ENCODE measurements at places on chromosomes 13 and 19.

- DNase-seq = no peak
Observed at GRCh38 chr13:30151388-30151787, 156.0 kb downstream of the KATNAL1 start.

DNA sequence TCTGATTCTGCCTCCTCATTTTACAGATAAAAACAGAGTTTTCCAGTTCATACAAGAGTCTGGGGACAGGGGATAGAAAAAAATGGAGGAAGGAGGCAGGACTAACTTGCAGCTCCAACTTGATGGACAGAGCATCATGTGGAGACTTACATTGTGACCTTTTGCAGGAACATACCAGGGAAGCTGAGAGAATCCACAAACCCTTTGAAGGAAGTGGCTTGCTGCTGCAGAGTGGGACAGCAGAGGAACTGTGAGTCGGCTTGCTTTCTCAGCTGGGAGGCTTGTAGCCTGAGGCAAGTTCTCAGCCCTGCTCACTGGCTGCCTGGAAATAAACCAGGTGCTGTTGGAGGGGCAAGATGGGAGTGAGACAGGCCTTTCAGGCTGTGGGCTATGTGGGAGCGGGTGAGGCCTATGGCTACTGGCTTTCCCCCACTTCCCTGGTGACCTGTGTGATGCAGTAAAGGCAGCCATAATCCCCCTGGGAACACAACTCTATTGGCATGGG lies 614.4 kb downstream of the KCTD12 start:
- DNase-seq = no peak

GRCh38 chr19:30855442-30855841 lies 483.3 kb downstream of the ZNF536 start:
- no peak for DNase-seq

GRCh38 chr19:10315335-10316214 lies at the start of gene FDX2:
TSS of gene FDX2 (minus strand) at chr19:10316015. CDS start at chr19:10315996, 19 bp downstream.
- peak; percentile 90 for DNase-seq

GRCh38 chr19:46256855-46257254 lies 27.3 kb downstream of the IGFL1 start:
- DNase-seq = no peak

DNA sequence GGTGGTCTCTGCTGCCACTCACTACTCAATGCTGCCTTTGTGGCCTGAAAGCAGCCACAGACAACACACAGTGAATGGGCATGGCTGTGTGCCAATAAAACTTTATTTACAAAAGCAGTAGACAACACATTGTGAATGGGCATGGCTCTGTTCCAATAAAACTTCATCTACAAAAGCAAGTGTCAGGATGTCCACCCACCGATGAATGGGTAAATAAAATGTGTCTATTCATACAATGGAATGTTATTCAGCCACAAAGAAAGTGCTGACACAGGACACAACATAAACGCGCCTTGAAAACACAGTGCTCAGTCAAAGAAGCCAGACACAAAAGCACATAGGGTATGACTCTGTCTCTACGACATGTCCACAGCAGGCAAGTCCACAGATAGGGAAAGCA lies 20.1 kb downstream of the ZSCAN5A start:
- DNase-seq = no peak

DNA sequence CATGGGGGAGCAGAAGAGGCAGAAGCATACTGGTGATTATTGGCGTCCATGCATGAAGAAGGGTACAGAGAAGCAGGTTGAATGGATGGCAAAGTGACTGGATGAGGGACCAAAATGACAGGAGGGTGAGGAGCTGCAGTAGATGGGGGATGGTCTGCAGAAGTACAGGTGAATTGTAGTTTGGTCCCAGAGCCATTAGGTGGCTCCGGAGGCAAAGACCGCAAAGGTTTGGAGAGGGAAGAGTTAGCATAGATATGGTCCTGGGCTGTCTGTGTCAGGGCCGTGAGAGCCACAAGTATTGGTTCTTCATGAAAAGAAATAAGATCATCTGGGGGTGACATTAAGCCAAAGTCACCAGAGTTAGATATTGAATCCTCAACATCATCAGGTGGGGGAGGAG lies 59.0 kb upstream of the ZNF726 start:
- no peak for DNase-seq

GRCh38 chr13:97333983-97334382 lies 100.0 kb upstream of the RAP2A start:
- DNase-seq = no peak

DNA sequence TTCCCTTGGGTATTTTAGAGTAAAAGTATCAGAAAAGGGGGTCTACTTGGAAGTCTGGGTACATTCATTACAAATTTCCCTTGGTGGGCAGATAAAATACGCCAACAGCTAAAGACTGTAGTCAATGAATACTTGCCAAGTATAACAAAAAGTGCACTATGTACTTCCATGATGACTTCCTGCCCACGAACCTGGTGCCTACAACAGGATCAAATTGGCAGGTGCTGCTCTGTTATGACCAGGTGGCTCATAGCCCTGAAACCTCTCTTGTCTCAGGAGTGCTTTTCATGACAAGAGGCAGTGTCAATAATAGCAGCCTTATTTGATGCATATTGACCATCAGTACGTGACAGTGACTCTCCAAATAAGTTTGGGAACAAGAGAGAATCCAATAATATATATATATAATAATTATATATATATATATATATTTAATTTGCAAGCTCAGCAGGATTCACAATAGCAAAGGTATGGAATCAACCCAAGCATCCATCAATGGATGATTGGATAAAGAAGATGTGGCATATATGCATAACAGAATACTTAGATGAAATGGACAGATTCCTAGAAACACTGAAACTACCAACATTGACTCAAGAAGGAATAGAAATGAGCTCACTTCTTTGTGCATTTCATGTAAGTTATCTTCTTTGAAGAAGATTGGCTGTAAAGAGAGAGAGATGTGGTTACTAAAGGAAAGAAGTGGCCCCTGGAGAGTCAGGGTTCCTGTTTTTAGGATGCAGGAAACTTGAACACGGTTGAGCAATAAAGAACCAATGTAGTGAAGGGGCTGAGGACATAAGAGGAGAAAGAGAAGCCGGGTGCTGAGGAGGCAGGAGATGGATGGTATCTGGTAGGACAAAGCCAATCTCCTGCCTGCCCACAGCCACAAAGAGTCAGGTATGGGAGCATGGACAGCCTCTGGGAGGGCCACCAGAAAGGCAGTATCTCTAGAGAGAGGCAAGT lies 52.0 kb upstream of the GTF2F2 start:
- no peak for DNase-seq

- no peak for DNase-seq
Observed at GRCh38 chr13:66513728-66514127, 716.4 kb downstream of the PCDH9 start.

- DNase-seq = peak; percentile 89
Observed at GRCh38 chr19:51339687-51340656, 2.0 kb downstream of the VSIG10L start.

DNA sequence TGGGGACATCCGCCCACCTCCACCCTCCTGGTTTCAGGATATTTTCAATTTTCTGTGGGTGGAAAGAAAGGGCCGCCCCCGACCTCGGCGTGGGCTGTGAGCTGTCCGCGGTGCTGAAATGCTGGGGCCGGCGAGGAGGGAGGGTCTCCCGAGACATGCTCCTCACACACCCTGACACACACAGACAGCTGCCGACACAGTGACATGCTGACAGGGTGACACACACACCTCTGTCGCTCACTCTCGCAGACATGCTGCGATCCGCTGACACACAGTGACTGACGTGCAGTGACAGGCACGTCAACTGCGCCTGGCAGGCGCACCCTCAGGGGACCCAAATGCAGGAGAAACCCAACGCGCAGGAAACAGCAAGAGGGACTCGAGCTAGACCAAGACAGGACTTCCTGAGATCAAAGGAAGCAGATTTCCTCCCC lies 25.1 kb upstream of the MEIS3 start:
- DNase-seq = peak; percentile 47

DNA sequence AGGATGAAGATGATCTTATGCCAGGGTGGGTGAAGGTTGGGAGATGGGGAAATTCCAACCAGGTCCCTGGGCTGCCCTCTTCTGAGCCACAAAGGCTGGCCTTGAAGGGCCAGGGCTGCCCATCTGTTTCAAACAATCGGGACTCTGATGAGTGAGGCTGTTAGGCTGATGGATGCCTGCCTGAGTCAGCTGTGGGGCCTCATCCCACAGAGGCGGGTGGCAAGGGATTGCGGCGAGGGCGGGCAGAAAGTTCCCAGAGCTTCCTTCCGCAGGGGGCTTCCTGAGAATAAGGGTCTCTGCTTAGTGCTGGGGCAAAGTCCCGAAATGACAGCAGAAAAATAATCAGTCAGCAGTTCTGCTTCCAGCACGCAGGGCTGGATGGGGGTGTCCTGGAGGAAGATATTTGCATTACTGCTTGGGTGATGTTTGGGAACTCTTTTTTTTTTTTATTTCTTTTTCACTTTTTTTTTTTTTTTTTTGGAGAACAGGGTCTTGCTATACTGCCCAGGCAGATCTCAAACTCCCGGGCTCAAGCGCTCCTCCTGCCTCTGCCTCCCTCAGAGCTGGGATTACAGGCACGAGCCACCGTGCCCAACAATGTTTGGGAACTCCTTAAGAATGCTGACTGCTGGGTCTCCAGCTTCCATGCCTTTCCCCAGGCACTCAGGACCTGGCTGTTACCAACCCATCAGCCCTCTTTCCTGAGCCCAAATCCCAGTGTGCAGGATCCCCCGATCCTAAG lies 14.1 kb downstream of the SH3GL1 start:
- no peak for DNase-seq

DNA sequence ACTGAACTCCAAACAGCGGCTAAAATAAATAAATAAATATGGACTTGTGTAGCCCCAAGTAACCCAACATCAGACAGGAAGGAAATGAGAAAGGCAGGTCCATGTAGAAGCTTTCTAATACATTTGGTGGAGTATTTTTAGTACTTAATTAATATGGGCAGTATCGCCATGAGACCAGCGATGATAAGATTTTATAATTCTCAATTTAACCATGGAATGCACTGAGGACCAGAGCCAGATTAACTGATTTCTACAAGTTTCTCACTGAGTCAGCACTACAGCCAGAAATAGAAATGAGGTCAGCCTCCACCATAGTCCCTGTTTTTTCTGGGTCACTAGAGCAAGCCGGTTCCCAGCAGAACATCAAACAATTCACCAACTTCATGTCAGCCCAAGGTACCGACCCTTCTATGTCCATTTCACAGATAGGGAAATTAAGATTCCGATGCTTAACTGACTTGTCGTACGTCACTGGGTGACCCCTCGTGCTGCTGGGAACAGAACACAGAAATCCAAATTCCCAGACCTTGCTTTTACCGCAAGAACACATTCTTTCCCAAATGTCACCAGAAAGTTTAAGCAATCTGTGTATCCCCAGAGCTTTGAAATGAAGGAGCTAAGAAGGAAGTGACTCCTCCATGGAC lies 90.4 kb downstream of the COL4A1 start:
- no peak for DNase-seq

DNA sequence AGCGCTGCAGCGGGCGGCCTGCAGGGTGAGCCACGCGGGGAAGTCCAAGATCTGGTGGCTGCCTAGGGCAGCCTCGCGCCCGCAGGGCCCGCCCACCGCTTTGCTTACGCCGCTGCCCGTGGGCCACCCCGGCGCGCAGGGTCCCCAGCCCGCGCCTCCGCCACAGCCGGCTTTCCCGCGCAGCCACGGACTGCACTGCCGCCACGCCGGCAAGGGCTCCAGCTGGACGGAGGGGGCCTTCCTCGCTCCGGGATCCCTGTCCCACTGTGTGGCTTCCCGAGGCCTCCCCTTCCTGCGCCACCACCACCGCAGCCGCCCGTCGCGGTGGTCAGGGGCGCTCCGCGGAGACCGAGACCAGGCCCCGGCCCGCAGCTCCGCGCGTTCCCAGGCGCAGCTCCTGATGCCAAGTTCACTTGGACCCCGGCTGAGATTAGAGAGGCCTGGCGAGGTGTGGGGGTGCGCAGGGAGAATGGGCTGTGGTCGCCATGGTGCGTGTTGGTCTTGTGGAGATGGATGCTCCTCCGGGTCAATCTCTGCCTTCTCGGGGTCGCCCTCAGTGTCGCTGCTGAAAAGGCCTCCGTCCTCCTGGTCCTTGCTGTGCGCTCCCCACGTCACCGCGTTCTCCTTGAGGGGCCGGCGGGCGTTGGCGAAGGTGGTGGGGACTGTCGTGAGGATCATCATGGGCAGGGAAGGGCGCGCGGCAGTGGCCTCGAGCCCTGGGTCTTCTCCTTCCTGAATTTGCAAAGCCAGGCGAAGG lies 17.9 kb upstream of the RNF17 start:
- DNase-seq = no peak

DNA sequence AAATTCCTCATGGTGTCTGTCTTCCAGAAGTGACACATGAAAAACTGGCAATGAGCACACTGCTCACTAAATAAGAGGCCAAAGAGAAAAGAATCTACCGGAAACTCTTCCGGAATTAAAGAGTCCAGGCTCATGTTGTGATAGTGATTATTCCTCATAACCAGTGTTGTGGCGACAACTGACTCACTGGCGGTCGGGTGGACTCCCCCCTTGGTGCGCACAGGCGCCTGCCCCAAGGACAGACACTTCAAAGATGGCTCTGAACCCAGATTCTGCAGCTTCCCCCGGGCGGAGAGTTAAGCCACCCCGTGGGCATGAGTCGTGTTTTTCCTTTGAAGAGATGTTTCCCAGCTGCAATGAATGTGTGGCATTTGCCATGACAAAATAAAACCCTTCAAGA lies 10.3 kb downstream of the IL17D start:
- DNase-seq = no peak

GRCh38 chr19:51027873-51028272 lies 1.5 kb upstream of the KLK11 start:
- DNase-seq = no peak

DNA sequence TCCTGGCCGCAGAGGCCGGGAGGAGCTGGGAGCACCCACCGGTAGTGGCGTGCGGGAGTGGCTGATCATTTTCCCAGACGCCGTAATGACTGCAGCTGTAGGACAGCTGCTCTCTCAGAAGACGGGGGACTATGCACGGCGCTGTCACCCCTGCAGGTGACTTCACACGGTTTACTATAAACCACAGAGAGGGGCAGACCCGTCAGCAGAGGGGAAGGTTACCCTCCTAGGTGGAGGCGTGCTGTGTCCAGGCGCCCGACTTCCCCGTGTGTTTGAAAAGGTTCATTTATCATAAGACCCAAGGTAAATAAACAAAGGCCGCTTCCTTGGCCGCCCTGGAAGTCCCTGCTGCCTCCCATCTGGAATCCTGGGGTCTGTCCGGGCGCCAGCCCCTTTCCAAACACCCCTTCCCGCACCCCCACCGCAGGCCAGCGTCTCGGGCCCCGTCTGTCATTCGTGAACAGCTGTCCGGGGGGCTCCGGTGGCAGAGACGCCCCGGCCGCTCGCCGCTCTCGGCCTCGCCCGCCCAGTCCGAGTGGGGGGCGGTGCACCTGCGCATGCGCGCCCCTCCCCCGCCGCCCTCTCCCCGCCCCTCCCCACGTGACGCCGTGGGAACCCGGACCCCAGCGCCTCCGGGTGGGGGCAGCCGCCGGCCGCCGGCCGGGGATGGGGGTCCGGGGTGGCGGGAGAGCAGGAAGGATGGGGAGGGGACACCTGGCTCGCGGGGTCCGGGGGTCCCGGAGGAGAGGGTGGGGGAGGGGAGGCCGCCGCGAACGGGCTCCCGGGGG lies 915 bp downstream of the SHC2 start:
- no peak for DNase-seq
